ENCODE measurements at places on chromosomes 11 and 22.

DNA sequence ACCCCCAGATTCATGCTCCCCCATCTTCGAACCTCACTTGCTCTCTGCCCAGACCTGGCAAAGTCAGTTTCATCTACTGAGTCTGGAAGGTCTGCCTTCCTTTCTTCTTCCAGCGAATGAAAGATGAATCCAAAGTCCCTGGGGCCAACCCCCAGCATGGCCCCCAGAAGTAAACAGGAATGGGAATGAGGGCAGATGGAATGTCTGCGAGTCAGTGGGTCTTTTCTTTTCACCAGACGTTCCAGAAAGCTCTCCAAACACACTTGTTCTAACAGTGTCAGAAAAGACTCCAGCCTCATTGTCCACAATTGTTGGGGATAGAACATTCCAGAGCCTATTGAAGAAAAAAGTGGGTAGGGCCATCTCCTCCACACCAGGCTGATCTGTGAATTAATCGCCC lies 28.6 kb downstream of the RIBC2 start:
- DNase-seq = no peak

- no peak for DNase-seq
These were observed 3.3 kb downstream of the NPAT start for GRCh38 chr11:108218912-108219783.

- no peak for DNase-seq
These were observed 737.2 kb downstream of the LRRC4C start for GRCh38 chr11:40722179-40722795.

GRCh38 chr22:27667121-27667843 lies 134.3 kb downstream of the MN1 start:
- DNase-seq = no peak

GRCh38 chr11:103109818-103110388 lies 677 bp downstream of the DYNC2H1 start:
- no peak for DNase-seq

GRCh38 chr11:1876361-1877063 lies 15.2 kb downstream of the PRR33 start:
- DNase-seq = no peak

GRCh38 chr11:20010156-20010850 lies 150.0 kb downstream of the DBX1 start:
- DNase-seq = no peak

GRCh38 chr11:34250211-34250610 lies 107.6 kb downstream of the ABTB2 start:
- no peak for DNase-seq

GRCh38 chr22:50306753-50307749 lies at the start of gene PLXNB2:
PLXNB2 (minus strand) TSS chr22:50307646; CDS start chr22:50290584, 17,062 bp downstream.
- peak; percentile 23 for DNase-seq

GRCh38 chr11:104547996-104548661 lies 350.1 kb downstream of the CASP12 start:
- no peak for DNase-seq

DNA sequence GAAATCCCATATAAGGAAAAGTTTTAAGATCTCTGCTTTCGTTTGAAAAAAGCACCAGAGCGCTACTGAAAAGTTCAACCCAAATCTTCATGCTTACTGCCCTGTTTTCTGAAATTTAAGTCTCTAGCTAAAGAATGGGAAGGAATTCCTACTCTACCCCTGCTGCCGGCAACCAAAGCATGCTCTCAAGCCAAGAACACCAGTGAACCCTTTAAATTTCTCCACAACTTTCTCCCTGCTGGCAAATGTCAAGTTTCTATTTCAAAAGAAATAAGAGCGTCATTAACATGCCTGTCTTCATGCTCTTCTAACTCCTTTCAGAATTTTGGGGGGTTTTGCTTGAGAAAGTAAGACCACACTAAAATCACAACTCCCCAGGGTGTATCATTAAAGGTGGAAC lies 6.8 kb upstream of the SMCO4 start:
- DNase-seq = no peak

Data from stimulated activated CD4-positive, alpha-beta T cell treated with anti-CD3 and anti-CD28 coated beads, Interleukin-4, amount 100 ng/mL, for 48 hours (primary cell).